Right atrium auricular region (tissue), 2 donors: ENCODE measurements at places on chromosomes 1 and 21.

GRCh38 chr1:96968541-96968940, 247.0 kb downstream of the PTBP2 start:
- no peak for DNase-seq

DNA sequence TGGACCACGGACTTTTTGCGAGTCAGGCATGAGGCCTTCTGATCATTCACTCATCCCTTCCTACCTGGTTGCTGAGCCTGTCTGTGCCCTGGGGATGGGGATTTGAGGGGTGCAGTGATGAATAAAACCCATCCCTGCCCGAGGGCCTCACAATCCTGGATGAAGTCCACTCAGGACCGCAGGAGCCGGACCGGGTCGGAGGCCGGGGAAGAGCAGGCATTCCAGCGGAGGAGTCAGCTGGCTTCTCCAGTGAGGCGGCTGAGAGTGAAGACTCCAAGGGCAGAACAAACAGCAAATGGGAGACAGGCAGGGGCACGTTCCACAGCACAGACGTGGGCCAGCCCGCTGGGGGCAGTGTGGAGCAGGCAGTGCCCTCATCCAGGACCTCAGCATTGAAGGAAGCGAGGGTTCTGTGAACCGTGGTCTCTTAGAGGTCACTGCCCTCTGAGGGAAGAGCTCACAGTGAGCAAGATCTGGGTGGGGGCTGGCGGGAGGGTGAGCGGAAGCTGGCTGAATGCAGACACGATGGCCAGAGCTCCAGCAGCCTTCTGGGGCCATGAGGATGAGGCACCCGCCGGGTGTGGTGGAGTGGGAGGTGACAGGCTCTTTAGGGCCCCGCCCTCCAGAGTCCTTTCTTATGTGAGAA, 10.9 kb upstream of the LRRC3 start:
- no peak for DNase-seq

DNA sequence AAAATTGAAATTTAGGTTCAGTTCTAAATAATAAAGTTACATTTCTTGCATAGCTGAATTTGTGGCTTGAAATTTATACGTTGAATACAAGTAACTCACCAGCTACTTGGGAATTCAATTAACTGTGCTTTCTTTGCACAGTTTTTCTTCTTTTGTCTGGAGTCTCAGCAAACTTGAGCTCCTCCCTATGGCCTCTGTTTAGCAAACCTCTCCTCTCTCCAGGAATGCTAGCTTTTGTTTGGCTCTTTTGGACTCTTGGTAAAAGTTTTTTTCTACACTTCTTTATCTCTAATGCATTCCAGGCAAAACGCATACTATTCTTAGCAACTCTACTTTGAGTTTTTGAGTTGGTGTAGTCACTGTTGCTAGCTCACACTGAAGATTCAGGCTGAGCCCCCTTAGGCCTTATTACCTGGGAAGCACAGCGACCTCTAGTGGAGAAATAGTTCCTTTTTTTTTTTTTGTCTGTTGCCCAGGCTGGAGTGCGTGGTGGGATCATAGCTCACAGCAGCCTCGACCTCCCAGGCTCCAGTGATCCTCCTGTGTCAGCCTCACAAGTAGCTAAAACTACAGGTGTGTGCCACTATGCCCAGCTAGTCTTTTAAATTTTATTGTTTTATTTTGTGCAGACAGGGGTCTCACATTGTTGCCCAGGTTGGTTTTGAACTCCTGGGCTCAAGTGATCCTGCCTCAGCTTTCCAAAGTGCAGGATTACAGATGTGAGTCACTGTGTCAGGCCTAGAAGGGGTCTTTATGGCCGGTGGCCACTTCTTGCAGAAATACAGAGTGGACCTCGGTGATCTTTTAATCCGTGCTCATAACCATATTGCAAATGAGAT, 61.7 kb downstream of the CASQ2 start:
- no peak for DNase-seq

GRCh38 chr1:163774978-163775620, 453.3 kb downstream of the NUF2 start:
- no peak for DNase-seq

- DNase-seq = no peak
Measured at GRCh38 chr1:56156971-56157876, 422.1 kb downstream of the PLPP3 start.

GRCh38 chr1:85321237-85321964, 45.0 kb upstream of the BCL10 start:
- no peak for DNase-seq
